Hepatocyte (in vitro differentiated cells): ENCODE measurements at places on chromosomes 11 and 22. TPM values are rescaled to one million over a fixed set of nuclear protein-coding genes. Genes with fewer than 3 reads are reported as not detected.

GRCh38 chr11:130932086-130932712 lies 15.9 kb upstream of the SNX19 start:
- DNase-seq, result no peak

GRCh38 chr22:28223826-28224225 lies 304.8 kb upstream of the PITPNB start:
- DNase-seq, result no peak

GRCh38 chr11:104783241-104783640 lies 115.0 kb downstream of the CASP12 start:
- DNase-seq, result no peak

HBB gene
- polyA plus RNA-seq, result not detected in 2 replicates
